ENCODE measurements at places on chromosomes 1 and 21.

DNA sequence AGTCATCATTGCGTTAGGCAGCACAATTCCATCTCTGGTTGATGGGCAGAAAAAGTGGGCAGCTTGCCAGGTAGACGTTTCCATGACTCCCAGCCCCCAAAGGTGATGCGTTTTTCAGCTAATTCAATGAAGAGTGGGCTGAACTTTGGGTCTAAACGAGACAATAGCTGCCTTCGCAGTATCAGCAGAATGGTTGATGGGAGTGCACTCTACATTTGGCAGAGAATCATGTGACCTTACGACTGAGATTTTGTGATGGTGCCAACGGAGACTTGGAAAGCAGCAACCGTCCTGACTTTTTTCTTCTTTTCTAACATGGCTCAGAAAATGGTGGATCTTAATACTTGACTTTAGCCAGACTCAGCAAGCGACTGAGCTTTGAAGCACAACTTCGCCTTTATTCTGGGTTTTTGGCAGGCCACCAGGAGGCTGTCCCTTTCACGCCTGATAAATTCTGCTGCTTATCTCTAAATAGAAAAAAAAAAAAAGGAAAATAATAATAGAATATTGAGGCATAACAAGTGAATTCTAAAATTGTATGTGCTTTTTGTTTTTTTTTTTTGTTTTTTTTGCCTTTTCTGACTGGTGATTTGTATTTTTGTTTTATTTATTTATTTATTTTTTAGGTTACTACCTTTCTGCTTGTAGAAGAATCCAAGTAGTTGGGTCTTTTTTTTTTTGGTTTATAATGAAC, 804.8 kb downstream of the USP25 start:
- DNase-seq = peak; percentile 17

DNA sequence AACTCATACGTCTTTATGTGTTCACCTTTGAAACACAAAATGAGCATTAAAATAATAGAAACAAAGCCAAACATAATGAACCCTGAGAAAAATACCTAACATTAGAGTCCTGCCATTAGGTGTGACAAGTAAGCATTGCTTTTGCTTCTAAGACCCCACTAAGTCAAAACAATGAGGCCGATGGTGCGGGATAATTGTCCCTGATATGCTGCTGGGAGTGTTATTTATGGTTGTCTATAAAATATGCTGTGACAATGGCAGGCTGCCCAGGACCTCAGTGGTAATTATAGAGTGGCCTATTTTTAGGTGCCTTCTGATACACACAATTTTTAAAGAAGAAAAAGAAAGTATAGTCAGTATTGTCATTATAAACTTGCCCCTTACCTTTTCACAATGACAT, 1423.1 kb downstream of the AMY1C start:
- no peak for DNase-seq

DNA sequence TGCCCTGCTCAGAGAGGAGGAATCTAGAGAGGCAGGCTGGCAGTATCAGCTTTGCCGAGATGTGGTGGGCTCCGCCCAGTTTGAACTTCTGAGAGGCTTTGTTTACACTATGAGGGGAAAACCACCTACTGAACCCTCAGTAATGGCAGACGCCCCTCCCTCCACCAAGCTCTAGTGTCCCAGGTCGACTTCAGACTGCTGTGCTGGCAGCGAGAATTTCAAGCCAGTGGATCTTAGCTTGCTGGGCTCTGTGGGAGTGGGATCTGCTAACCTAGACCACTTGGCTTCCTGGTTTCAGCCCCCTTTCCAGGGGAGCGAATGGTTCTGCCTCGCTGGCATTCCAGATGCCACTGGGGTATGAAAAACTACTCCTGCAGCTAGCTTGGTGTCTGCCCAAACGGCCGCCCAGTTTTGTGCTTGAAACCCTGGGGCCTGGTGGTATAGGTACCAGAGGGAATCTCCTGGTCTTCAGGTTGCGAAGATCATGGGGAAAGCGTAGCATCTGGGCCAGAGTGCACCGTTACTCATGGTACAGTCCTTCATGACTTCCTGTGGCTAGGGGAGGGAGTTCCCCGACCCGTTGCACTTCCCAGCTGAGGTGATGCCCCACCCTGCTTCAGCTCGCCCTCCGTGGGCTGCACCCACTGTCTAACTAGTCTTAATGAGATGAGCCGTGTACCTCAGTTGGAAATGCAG, 43.6 kb downstream of the C21orf91 start:
- DNase-seq = peak; percentile 49

DNA sequence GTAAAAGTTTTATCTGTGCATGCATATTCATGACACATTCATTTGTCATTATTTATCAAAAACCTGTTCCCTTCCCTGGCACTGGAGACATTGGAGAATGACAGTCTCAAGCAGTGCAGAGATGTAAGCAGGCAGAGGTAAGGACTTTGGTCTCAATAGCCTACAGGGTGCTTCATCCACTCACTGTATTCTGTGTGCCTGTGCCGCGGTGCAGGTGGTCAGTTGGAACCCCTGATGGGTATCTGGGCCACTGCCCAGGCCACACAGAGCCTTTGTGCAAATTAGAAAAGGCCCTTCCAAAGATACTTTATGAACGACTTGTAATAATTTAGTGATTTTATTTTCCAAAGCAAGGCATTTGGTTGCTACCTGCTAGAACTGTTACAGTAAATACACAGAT, 44.0 kb downstream of the CDC42 start:
- DNase-seq = no peak
